ENCODE measurements at places on chromosomes 6 and 20.

DNA sequence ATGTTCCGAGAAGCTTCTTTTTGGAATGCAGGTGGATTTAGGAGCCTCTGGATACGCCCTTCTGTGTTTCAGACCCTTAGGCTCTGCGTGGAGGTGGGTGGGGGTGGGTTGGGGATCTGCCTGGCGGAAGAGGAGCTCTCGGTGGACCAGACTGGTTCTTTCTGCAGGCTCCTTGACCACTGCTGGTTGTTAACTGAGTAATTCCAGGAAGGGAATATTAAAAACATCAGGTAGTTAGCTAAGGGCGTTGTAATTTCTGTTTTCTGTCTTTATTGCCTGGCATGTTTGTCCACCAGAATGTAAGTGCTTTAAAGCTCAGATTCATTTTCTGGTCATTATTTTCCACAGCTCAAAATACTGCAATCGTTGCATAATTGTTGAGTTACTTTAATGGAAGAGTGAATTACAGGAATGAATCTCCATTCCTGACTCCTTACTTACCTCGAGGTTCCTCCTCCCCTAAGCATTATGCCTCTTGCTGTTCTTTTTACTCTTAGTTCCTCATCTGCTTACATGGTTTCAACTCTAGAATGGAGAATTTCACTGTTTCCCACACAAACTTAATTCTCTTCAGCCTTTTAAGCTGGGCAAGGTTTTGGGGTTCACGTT lies 5.9 kb downstream of the CDYL start:
- no peak for DNase-seq

DNA sequence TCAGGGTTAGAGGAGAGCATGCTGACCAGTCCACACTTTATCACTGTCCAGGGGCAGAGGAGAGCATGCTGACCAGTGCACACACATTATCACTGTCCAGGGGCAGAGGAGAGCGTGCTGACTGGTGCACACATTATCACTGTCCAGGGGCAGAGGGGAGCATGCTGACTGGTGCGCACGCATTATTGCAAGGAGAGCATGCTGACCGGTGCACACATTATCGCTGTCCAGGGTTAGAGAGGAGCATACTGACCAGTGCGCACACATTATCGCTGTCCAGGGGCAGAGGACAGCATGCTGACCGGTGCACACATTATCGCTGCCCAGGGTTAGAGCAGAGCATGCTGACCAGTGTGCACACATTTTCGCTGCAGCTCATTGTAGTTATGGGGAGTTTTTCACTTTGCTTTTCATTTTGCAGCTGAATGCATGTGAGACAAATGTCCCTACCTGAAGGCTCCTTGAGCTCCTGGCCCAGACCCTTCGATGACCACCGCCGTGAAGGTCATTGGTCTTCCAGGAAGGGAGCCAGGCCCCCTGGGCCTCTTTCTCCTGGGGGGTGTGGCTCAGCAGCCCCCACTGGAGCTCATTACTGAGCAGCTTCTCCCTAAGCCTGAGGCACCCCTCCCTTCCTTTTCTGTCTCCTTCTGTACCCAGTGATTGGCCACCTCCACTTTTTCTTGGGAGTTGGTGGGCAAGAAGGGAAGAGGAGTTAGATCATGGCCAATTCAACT lies 178.8 kb upstream of the AFDN start:
- DNase-seq, result no peak

- no peak for DNase-seq
These were observed 64.8 kb downstream of the CARMIL1 start for GRCh38 chr6:25343984-25344383.

DNA sequence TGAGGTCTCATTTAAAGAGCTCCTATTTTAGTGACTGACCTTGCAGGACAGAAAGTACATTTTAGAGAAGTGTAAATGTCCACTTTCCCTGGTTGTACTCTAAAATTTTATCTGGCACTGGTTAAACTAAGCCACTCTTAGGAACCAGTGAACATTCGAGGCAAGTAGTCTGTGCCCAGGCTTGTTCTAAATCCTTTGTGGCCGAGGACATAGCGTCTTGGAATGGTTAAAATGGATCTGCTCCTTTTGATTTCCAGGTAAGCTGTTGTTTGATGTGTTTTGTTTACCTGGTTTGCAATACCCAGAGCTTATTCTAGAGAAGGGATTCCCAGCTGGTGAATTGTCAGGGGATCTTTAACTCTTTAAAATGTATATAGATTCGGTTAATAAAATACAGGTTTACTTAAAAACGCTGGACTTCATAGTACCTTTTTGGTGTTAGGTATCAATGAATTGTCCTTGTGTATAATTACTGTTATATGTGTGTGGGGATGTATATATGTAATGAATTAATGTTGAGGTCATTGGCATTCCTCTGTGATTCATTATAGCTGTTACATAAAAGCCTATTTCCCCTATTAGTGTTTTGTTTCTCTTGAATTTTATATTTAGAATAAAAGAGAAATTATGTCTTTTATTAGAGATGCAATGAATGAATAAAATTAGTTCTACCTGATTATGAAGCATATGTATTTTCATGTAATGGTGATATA lies 15.8 kb downstream of the SNX9 start:
- DNase-seq, result no peak

- no peak for DNase-seq
These were observed 92.1 kb downstream of the TXNDC5 start for GRCh38 chr6:7818257-7819214.

Data from germinal center (tissue), 1 donor.